Stimulated activated CD4-positive, alpha-beta T cell treated with anti-CD3 and anti-CD28 coated beads, Interleukin-1b, Interleukin-23, amount 100 ng/mL, for 24 hours (primary cell): ENCODE measurements at places on chromosomes 2 and 18.

DNA sequence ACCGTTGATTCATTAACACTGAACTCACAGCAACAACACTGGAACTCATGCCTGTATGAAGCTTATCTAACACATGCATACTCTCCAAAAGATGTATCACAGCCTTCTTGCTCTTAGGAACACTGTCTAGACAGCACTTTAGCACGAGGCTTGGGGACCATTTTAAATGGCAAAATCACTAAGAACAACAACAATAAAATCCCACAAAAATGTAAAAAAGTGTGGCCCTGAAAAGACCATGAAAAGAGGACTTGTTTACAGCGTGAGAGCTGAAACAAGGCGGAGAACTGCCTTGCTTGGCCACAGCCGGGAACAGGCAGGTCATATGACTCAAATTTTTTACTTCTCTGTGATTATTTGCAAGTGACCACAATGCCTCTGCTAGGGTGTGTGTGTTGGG, 48.1 kb downstream of the CHN1 start:
- DNase-seq, result no peak

DNA sequence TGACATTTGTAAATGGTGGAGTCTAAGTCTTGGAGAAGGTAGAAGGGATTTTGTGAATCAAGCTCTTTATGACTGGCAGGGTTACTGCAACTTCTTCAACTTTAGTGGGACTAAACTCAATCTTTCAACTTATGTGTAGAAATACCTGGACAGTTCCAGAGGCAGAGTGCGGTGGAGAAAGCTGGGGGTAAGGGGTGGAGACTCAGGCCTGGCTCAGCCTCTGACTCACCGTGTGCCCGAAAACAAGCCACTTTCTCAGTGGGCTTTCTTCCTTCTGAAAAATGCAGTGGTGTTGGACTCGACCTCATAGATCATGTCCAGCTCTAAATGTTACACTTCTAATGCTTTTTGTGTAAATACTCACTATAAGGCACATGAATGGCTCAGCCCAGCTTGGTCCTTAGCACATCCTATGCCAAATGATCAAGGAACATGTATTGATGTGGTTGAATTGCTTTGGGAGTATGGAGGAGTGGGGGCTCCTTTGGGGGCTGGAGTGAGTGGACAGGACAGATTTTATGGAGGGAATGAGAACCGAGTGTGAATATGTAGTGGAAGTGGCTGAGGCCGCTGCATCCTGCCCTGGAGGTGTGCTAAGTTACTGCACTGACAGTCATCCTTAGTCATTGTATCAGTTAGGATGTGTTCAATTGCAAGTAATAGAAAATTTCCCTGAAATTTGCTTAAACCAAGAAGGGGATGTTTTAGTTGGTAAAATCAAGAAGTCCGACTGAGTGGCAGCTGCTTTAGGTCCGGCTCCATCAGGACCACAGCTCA, 32.2 kb upstream of the IGFBP5 start:
- no peak for DNase-seq

- no peak for DNase-seq
Measured at GRCh38 chr18:42480441-42480840, 525.4 kb downstream of the PIK3C3 start.

GRCh38 chr2:8408560-8409460, 273.0 kb upstream of the ID2 start:
- DNase-seq, result peak; percentile 70

DNA sequence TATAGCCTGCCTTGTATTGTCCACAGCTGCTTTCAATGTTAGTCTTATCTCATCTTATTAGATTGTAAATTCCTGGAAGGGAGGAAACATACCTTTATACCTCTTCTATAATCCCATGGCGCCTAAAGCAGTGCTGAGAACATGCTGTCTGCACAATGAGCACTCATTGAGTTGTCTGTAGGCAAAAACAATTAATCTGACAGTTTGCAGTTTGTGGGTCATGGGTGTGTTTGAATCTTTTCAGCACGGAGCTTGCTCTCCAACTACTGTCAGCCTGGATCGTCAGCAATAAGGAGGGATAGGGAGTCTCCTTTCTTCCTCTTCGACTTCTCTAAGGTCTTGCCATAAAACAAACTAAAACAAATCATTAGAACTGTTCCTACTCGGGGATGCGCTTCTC, 26.5 kb upstream of the GREB1L start:
- no peak for DNase-seq

- DNase-seq, result peak; percentile 14
Measured at GRCh38 chr2:229852565-229852964, 69.2 kb downstream of the TRIP12 start.

- DNase-seq, result no peak
Measured at GRCh38 chr2:181754105-181754504, 73.8 kb upstream of the NEUROD1 start.

DNA sequence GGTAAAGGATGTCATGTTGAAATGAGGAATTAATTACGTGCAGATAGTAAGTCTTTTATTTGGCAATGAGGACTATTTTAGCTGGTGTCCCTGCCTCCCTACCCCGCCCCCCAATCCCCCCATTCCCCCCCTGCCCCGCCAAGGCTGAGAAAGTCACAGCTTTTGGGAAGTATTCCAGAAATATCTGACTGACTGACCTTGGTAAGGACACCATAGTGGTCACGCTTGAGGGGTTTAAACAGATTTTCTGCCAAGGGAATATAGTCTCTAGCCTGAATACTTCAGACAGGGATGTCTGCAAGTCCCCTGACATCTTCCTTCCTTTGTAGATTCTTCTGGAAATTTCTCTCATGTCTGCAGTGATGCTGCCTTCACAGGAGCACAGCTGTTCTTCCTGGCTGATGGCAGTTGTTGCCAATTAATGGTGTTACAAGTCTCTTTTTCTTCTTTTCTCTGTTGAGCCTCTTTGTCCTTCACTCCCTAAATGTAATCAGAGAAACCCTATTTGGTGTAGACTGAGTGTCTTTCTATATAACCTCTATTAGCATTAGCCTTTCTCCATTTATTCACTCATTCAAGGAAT, 53.7 kb upstream of the MGAT5 start:
- no peak for DNase-seq

GRCh38 chr2:153386481-153386897, 92.1 kb downstream of the RPRM start:
- DNase-seq, result no peak

GRCh38 chr2:40558761-40559160, 106.9 kb upstream of the SLC8A1 start:
- DNase-seq, result no peak

- no peak for DNase-seq
Measured at GRCh38 chr2:106996171-106996769, 110.3 kb upstream of the ST6GAL2 start.

DNA sequence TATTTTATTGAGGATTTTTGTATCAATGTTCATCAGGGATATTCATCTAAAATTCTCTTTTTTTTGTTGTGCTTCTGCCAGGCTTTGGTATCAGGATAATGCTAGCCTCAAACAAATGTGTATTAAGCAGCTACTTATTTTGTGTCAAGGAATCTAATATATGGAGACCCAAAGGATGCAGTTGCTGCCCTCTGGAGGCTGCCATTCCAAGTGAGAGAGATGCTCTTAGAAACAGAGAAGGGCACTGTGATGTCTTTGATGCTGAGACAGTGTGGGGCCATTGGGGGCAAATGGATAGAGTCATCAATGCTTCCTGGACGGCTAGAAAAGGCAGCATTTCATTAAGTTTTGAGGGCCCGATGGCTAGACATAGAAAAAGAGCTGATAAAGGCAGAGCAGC, 292.6 kb downstream of the SETBP1 start:
- no peak for DNase-seq

DNA sequence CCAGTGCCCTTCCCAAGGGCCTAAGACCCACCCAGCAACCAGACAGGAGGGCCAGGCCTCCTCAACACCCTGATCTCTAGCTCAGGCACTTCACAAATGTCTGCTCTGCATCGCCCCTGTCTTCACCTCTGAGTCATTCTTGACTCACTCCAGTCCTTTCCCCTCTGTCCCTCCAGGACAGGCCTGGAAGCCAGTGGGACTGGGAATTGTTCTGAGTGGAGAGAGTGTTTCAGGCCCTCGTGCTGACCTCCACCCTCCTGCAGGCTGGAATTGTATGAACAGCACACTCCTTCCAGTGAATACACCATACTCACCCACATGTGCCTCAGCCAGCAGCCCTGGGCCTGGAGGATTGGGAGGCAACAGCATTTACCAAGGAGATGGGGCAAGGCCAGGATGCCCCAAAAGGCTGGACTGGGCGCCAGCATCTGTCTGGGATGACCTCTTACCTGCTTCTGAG, 304.2 kb downstream of the CYP26B1 start:
- no peak for DNase-seq
